ENCODE measurements at places on chromosomes 5 and 9. TPM values are rescaled to one million over a fixed set of nuclear protein-coding genes. Genes with fewer than 3 reads are reported as not detected.

The OLFML2A gene
- not detected for polyA plus RNA-seq

The NR2F1-AS1 gene
- polyA plus RNA-seq, result not detected

The CDH9 gene
- not detected for polyA plus RNA-seq

The CDX1 gene
- not detected for polyA plus RNA-seq

The RASA1 gene
- polyA plus RNA-seq, result 3.3 TPM

DNA sequence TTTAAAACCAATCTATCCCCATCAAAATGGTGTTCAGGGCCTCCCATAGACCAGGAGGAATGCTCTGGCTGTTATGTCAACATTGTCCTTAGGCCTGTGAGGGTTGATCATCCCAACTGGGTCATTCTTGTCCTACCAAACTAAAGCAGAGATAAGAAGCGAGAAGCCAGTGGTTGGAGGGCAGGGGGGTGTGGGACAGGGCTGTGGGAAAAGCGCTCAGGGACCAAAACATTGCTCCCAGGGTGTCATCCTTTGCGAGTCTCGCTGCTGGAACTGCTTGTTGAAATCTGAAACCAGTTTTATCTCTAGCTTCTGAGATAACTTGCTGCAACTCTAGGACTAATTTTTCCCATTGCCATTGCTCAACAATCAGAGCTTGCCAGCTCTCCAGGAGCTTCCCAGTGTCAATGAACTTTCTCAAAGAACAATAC lies 48.1 kb downstream of the SPATA31C2 start:
- H3K4me3 ChIP-seq, result no peak overlapping the region
- H3K36me3 ChIP-seq, result no peaks in the 10 kb centered on the region
- DNase-seq, result no peak
- H3K27ac ChIP-seq, result no peak overlapping the region
- no peaks in the 10 kb centered on the region for H3K4me1 ChIP-seq

DNA sequence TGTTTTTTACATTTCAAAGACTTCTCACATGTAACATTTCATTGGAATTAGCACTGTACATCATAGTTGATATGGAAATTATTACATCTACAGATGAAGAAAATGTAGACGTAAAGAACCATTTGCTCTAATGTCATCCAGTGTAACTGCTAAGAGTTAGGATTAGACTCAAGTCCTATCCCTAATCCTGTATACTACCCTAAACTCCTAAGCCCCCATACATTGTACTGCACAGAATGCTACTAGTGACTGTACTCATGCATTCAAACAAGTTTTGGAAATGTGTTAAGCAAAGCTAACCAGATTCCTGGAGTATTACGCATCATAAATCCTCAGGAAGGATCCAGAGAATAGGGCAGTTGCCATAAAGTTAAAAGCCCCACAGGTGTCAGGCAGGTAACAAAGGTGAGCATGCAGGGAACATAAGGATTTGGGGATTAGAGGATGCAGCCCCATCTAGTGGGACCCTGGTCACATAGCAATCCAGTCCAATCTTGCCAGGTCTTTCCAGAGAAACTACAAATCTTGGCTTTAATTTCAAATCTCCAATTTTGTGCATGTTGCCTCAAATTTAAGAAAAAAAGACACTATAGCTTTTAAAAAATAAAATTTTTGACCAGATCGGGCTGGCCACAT lies 32.0 kb downstream of the HAVCR1 start:
- H3K4me3 ChIP-seq, result no peak overlapping the region
- no peak for DNase-seq
- no peaks in the 10 kb centered on the region for H3K27me3 ChIP-seq
- peaks cover 22% of the 10 kb centered on the region for H3K4me1 ChIP-seq

DNA sequence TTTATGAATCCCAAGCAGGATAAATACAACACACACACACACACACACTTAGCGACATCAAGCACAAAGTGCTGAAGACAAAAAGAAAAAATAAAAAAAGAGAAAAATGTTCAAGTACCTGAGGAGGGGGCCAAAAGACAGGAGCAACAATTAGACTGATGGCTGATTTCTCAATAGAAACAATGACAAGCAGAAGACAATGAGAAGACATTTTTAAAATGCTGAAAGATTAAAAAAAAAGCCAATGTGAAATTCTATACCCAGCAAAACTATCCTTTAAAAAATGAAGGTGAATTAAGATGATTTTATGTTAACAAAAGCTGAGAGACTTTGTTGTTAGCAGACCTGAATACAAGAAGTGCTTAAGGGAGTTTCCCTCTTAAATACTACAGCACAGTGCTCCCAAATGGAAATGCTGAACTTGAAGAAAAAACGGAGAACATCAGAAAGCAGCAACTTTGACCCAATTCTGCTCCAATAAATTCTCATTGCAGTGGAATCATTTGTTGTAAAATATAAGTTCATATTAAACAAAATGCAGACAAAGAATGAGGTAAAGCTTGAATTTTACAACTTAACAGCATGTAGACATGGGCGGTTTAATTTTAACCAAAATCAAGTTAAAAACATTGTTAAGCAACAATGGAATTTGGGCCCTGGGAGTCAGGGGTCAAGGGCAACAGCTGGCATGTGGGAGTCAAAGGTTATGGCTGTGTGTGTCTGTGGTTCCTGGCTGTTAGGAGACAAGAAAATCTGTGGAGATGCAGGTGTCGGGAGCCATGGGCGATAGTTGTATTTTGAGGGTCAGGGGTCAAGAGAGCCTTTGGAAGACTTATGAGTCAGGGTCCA lies 776 bp upstream of the RANBP17 start:
- H3K4me1 ChIP-seq, result no peaks in the 10 kb centered on the region
- no peaks in the 10 kb centered on the region for H3K36me3 ChIP-seq
- H3K27ac ChIP-seq, result no peak overlapping the region

GRCh38 chr5:26192486-26192885 lies 845.9 kb downstream of the CDH9 start:
- no peak overlapping the region for H3K27ac ChIP-seq
- H3K4me3 ChIP-seq, result no peak overlapping the region
- DNase-seq, result no peak
- no peaks in the 10 kb centered on the region for H3K4me1 ChIP-seq
- no peaks in the 10 kb centered on the region for H3K27me3 ChIP-seq

GRCh38 chr9:69885474-69885929 lies 64.9 kb downstream of the CFAP95 start:
- no peaks in the 10 kb centered on the region for H3K4me1 ChIP-seq
- no peak overlapping the region for H3K4me3 ChIP-seq
- H3K36me3 ChIP-seq, result no peaks in the 10 kb centered on the region
- H3K27ac ChIP-seq, result no peak overlapping the region

DNA sequence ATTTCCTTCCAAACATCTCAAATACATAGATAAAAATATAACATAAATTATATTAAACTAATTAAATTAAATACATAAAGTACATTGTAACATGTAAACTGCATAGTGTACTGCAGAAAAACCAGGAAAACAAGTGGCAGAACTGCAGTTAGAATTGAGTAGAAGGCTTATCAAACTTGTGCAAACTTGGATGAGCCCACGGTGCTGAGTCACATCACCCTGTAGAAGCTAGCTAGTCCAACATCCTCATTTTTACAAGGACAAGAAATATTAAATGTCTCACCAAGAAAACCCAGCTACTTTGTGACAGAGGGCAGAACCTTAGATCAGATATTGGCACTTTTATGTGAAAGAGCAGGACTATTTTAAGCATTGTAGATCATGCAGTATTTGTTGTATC lies 807.9 kb upstream of the NUDT12 start:
- H3K4me1 ChIP-seq, result no peaks in the 10 kb centered on the region
- no peaks in the 10 kb centered on the region for H3K27me3 ChIP-seq
- H3K27ac ChIP-seq, result no peak overlapping the region
- no peak for DNase-seq
- no peaks in the 10 kb centered on the region for H3K36me3 ChIP-seq
